ENCODE measurements at places on chromosomes 12 and 14.

DNA sequence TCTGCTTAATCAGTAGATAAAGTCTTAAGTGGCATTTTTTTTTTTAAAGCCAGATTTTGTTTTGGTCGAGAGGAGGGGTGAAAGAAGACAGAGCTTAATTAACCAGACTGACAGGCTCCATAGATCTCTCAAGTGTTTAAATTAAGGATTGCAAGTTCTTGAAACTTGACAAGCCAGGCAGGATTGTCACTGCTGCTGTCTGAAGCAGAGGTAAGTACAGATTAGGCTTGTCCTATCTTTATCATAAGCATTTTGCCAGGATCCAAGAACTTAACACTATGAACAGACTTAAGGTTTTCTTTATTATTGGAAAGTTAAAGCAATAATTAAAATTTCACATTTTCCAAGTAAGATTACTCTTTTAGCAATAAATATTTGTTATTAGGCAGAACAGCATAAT lies 179.6 kb upstream of the LMO3 start:
- no peak for DNase-seq

GRCh38 chr12:105204916-105205315 lies 31.1 kb downstream of the APPL2 start:
- DNase-seq = no peak

- DNase-seq = no peak
These were observed 30.3 kb downstream of the CKB start for GRCh38 chr14:103492156-103492925.

DNA sequence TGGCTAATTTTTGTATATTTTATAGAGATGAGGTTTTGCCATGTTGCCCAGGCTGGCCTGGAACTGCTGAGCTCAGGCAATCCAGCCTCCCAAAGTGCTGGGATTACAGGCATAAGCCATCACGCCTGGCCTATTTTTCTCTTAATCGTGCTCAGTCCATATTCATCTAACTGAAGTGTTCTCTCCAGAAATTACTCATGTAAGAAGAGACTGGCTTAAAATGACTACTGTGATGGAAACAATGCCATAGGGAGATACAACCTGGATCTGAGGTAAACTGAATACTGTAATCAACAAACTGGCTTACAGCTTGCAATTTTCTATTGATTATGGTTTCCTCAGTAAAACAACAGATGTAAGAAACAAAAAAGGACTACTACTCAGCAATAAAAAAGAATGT lies 21.1 kb downstream of the NUMB start:
- DNase-seq = no peak

GRCh38 chr12:71456316-71456715 lies 16.7 kb downstream of the LGR5 start:
- no peak for DNase-seq

DNA sequence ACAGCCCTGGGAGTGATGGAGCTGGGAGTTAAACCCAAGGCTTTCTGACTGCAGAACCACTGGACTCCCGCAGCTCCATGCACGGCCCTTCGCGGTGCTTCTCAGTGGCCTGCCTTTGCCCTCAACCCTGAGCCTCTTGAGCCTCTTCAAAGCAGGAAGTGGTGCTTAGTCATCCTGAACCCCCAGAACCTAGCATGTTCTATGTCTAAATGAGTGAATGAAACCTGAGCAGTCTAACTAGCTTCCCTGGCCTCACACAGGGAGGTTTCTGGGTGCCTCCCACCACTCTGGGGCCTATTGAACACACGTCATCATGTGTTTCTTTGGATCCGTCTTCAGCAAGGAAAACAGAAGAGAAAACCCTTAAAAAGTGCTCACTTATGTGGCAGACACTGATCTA lies 117.9 kb upstream of the SFSWAP start:
- DNase-seq = no peak

DNA sequence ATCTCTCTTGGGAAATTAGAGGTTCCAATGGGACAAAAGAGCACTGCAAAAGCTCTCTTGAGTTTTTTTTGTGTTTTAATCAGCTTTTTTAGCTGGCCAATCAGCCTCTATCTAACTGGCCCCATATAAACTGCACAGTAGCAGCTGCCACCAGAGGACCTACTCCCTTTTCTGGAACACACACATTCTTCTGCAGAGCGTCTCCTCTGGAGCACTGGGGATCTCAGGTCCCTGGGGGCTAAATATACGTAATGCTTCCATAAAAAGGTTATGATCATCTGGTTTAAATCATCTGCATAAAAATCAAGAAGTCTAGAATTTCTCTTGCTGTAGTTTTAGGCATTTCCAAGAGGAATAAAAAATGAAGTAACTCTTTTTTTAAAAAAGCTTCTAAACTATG lies 32.3 kb downstream of the TSPAN8 start:
- no peak for DNase-seq
